LHCN-M2 (cell line): ENCODE measurements at places on chromosomes 3 and 15. TPM values are rescaled to one million over a fixed set of nuclear protein-coding genes. Genes with fewer than 3 reads are reported as not detected.

The TMC3 gene
- not detected in 2 replicates for total RNA-seq

The PLCH1 gene
- total RNA-seq = not detected in 2 replicates

The ECE2 gene
- not detected in 2 replicates for total RNA-seq

The GRK7 gene
- not detected in 2 replicates for total RNA-seq

The RTP3 gene
- total RNA-seq = not detected in 2 replicates

The P2RY1 gene
- total RNA-seq = not detected in 2 replicates

The COL6A5 gene
- under 0.01 and 0.34 TPM in 2 replicates for total RNA-seq

The PRRT3 gene
- total RNA-seq = 1.4 and 2.5 TPM in 2 replicates

The UCN2 gene
- total RNA-seq = 1.7 and 1.8 TPM in 2 replicates

The TM4SF4 gene
- 0.17 and 0.96 TPM in 2 replicates for total RNA-seq

The RGMA gene
- 1.7 TPM in 1 of 2 replicates, not detected in the other for total RNA-seq

The SPPL2A gene
- total RNA-seq = 160 and 245 TPM in 2 replicates

The IL17RD gene
- total RNA-seq = 0.51 and 0.92 TPM in 2 replicates

The OSBPL10 gene
- total RNA-seq = 48.2 and 61.5 TPM in 2 replicates

The COPS2 gene
- total RNA-seq = 61.0 and 69.6 TPM in 2 replicates

The CPN2 gene
- total RNA-seq = not detected in 2 replicates

DNA sequence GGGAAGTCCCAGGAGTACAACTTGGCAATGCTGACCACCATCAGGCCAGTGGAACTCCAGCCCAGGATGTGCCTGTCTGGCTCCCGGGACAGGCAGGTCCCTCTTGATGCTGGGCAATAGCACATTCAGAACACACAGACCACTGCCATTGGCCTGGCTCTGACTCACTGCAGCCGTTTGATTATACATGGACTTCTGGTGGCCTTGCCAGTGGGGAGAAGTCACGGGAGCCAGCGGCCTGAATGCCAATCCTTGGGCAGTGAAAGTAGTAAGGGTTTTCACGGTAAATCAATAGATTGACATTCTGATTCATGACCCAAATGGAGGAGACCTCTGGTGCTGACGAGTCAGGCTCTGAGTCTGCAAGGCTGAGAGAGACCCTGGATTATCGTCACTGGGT, 12.5 kb upstream of the PROK2 start:
- no peak for DNase-seq

- no peak for DNase-seq
Measured at GRCh38 chr3:30675006-30675405, 68.6 kb downstream of the TGFBR2 start.

GRCh38 chr3:158420654-158421396, 150.2 kb upstream of the MLF1 start:
- peak; percentile 23 for DNase-seq

DNA sequence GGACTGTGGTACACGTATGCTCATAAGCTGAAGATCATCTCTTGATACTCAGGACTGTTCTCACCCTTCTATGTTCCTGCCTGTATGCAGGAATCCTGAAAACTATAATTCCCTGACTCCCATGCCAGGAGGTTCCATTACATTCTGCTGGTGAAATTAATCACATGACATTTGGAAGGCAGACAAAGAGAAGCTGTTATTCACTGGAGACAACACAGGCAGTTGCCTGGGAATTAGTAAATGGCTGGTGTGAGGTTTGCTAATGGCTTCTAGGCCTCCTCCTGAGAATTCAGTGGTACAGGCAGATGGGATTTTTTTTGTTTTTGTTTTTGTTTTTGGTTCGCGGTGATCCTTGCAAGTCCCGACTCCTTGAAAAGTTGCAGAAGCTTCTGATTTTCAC, 91.4 kb downstream of the CTNNB1 start:
- no peak for DNase-seq

GRCh38 chr3:138199851-138200250, 12.8 kb downstream of the ARMC8 start:
- DNase-seq = no peak

- peak; percentile 50 for DNase-seq
Measured at GRCh38 chr3:188319569-188319968, 165.6 kb downstream of the LPP start.

- DNase-seq = no peak
Measured at GRCh38 chr15:41997845-41998244, 23.0 kb downstream of the PLA2G4E start.

- no peak for DNase-seq
Measured at GRCh38 chr15:96736384-96736783, 405.9 kb downstream of the NR2F2 start.

GRCh38 chr15:61169904-61170695, 59.0 kb downstream of the RORA start:
- DNase-seq = no peak

DNA sequence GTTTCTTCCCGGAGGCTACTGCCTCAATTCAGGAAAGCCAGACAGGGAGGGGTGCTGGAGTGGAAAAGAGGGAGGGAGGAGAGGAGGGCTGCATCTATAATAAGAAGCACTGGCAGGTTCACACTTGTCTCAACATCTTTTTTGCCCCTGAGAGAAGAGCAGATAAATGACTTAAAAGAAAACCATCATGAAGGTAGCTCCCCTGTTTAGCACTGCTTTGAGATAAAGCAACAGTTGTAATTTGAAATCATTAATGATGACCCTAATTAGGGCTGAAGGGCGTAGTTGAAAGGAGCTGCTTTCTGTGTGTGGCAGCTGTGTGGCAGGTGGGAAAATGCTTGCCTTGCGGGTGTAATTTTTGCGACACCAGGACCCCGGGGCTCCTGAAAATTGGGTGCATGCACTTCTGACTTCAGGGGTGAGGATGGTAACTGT, 222.8 kb upstream of the IL12A start:
- DNase-seq = no peak

GRCh38 chr3:99357131-99357530, 281.3 kb upstream of the COL8A1 start:
- no peak for DNase-seq

GRCh38 chr3:71825551-71826283, 40.8 kb upstream of the PROK2 start:
- no peak for DNase-seq

DNA sequence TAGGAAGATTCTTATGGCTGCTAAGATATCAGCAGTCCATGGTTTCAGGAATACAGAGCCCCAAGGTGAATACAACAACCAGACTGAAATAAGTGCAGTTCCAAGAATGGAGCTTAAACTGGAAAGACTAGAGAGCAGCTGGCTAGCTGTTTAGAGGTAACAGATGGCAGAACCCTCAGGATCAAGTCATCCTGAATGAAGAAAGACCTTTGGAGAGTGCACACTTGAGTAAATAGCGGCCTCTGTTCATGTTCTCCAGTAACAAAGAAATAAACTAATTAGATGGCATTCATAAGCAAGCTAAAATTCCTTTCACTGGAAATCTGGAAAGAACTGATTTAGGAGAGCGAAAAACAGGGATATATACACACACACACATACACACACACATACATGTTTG, 968.4 kb downstream of the FHIT start:
- no peak for DNase-seq

DNA sequence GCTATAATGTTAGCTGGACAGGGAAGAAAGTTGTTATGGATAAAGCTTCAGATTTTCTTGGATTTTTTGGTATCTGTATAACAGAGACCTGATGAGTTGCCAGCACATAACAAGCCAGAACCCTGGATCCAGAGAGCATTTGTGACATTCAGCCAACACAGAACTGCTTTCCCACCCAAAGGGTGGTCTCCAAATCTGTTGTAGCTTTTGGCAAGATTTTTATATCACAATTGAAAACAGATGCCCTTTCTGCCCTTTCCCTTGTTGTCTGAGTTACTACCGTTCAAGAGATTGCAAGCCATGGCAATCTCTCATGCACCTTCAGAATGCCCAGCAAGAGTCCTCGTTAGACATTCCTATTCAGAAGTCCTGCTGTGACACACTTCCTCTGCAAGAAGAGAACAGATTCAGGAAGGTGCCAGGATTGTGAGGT, 107.6 kb upstream of the FGF7 start:
- DNase-seq = no peak

GRCh38 chr3:193987186-193987585, 148.8 kb upstream of the HES1 start:
- no peak for DNase-seq

- no peak for DNase-seq
Measured at GRCh38 chr3:183527428-183528379, 27.8 kb downstream of the KLHL6 start.

GRCh38 chr3:175255698-175256097, 396.6 kb downstream of the NAALADL2 start:
- DNase-seq = peak; percentile 96

- peak; percentile 79 for DNase-seq
Measured at GRCh38 chr15:52208306-52208946, 17.2 kb upstream of the GNB5 start.

DNA sequence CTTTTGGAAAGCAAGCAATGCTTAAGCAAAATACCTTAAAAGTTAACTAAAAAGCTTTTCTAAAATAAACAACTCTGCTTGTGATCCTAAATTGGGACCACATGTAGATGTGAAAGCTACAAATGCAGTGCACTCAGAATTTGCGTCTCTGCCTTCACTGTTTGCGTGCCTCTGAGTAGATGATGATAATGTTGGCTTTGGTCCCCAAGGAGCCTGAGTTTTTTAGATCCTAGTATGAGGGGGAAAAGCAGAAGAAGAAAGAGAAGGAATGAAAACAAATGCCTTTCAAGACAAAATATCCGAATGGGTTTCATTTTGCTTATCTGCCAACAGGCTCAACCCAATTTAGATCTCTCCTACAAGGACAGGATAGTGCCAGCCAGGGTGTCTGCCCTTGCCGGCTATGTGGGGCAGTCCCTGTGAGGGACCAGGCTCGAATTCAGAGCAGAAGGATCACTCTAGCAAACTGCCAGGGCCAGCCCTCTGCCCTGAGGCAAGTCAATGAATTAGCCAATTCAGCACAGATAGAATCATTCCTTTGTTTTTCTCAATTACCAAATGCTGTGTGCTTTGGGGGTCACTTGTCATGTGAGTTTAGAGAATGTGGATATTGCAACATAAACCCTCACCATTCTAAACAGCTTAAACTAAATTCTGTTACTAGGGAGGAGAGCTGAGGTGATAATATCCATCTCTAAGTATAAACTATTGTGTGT, 28.5 kb downstream of the SCG5 start:
- no peak for DNase-seq

DNA sequence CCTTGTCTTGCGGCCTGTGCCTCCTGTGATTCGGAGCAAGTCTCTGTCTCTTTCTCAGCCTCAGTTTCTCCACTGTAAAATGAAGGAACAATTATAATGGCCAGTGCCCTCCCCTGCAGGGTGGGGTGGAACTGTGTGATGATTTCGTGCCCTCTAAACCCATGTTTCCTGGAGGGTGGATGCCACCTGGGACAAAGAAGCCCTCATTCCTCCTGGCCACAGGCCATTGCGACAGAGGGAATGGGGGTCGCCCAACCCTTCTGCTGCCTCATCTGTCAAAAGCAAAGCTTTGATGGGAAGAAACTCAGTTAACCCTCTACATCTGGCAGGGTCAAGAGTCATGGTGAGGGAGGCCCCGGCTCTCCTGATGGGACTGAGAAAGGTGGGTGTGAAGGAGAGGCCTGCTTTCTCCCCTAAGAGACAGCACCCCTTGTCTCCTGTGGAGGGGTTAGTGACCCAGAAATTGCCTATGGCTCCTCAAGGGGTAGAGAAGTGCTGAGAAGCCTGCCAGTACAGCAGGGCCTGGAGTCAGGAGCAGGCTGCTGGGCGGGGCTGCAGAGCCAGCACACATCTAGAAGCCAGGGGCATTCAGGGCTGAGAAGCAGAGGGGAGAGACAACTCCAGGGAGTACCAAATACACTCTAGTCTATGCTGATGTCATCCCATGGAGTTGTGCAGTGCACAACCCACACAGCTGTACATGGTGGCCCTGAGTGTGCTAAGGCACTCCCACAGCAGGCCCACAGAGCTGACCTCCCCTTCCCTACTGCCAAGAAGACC, 61.0 kb downstream of the PLXNA1 start:
- DNase-seq = no peak

DNA sequence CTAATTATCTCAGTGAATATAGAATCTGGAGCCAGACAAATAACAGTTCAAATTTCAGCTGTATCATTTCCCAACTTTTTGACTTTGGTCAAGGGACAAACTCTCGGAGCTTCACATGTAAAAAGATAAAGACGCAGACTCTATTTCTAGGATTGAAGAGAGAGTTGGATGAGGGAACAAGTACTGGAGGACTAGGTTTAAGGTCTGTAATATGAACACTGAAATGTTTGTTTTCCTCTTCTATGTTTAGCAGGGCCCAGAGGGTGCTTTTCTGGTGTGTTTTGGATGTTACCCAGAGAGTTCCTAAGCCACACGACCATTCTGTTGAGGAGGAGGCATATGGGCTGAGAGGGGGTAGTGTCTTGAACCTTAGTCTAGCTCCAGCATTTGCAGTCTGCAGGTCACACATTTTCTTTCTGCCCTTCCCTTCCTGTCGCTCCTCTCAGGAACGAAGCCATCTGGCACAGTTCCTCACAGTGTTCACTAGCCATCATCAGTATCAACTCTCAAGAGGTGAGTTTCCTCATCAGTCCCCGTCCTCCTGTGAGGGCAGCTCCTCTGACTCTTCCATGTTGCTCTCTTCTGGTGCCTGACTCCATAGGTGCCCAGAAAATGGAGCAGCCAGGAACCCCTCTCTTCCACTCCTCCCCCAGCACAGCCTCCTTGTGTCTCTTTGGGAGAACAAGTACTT, 250.1 kb downstream of the SQOR start:
- DNase-seq = no peak

- no peak for DNase-seq
Measured at GRCh38 chr3:24522146-24522579, 27.5 kb upstream of the THRB start.

GRCh38 chr3:184491011-184491576, 70.5 kb upstream of the EPHB3 start:
- no peak for DNase-seq

- peak; percentile 37 for DNase-seq
Measured at GRCh38 chr3:197801891-197802778, 11.1 kb downstream of the LRCH3 start.

- no peak for DNase-seq
Measured at GRCh38 chr3:127062926-127063325, 80.0 kb downstream of the PLXNA1 start.

DNA sequence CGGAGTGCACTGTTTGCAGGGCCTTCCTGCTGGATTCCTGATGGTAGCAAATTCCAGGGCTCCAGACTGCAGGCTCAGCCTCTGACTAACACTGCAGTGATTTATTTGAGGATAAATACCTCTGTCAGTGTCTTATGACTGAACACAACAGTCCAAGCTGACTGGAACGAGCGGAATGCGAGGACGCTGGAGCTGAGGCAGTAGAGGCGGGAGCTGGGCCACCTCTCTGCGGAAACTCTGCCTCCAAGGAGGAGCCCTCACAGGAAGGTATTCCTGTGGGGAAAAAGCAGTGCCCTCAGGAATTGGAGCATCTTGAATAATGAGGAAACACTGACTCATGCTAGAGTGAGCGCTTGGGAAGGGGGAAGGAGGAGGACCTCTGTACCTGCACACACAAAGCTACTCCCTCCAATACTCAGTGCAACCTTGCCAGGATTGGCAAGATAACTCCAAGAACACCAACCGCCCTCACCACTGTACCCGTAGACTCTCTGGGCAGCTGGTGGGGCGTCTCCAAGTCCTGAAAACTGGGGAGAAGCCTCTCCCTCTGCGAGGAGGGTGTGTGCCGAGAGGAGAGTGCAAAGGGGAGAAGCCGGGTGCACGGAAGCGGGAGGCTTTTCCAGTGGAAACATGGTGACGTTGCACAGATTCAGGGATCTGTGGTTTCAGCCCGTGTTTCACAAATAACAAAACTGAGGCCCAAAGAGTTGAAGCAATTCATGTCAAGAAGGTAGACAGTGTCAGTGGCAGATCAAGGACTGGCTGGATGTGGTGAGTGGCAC, 43.0 kb downstream of the VGLL4 start:
- peak; percentile 97 for DNase-seq
